ENCODE measurements at places on chromosomes 1 and 21.

- DNase-seq: no peak
These were observed 5.7 kb downstream of the UBASH3A start for GRCh38 chr21:42409366-42409765.

DNA sequence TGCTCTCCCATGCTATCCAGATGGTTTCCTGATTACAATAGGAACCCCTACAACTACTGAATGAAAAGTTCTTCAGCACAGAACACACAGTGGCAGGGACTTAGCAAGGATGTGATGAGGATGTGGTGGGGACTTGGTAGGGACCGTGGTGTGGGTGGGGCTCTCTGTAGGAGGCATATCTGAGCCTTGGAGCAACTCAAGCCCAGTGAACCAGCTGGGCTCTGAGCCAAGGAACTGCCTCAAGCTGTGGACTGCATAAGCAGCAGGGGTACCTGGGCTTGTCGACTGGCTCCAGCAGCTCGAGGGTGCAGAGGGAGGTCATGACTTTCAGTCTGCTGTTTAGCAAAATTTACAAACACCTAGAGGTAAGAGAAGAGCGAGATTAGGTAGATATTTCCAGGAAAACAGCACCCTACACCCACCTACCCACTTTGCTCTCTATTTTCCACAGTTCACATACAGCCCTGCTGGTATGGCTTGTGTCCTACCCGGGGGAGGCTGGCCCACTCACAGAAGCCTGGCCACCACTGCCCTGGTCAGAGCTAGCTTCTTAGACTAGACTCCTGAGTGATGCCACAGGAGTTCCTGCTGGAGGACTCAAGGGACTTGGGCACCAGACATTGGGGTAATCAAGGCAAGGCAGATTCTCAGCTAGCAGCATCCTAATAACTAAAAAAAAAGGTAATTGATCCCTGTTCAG, 86.8 kb upstream of the GCLM start:
- no peak for DNase-seq

DNA sequence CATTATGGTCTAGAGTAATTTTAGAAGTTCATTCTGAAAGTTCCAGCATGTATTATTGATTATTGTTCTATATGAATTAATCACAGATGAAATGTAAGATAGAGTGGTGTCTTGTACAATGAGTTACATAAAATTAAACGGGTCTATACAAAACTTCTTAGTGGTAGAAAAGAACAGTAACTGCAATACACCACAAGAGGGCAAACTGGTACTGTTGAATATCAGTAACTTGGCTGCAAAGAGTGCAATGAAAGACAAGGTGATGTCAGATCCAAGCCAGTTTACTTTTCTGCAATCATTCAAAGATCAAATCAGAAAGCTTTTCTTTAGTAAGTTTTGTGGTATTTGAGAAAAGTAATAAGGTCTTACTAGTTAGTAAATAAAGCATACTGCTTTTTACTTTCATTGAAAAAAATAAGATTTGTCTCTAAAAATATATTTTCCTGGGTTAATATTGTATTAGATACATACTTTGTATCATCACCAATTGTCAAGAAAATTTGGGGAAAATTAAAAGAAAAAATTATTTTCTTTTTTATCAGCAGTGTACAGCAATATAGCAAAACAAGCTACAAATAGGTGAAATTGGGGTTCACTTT, 66.4 kb upstream of the BTG3 start:
- DNase-seq: peak; percentile 48

DNA sequence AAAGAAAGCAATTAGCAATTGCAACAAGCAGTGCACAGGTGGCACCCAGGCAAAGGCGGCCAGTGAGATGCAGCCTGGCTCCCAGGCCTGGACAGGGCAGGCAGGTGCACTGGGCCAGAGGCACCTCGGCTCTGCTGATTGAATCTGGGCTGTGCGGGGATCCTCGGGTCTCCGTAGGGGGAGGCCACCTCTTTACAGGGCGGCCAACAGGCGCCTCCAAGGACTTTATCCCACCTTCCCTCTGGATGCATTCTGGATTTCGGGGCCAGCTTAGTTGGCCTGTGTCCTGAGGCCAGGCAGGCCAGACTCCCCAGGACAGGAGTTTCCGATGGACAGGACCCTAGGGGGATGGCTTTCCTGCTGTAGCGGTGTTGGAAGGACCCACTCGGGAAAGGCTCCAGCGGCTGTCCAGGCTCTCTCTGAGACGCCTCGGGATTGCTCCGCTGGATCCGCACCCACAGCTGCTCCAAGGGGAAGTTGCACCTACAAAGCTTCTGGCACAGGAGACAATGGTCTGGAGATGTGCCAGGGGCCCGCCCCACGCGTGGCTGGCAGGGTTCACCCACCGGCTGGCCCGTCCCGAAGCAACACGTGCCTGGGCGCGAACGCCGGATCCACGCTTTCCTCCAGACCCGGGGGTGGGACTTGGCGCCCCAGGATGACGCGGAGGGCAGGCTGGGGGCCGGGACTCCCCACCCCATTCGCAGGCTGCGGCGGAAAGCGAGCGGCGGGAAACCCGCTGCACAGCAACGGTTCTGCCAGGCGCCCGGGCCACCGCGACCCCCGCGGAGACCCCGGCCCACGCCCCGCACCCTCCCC, 810 bp downstream of the SLC19A1 start:
- DNase-seq: peak; percentile 32

GRCh38 chr1:2300004-2300771, 72.1 kb downstream of the SKI start:
- DNase-seq: no peak

GRCh38 chr1:12501661-12502060, 116.3 kb downstream of the DHRS3 start:
- no peak for DNase-seq

GRCh38 chr1:18336801-18337200, 143.9 kb upstream of the KLHDC7A start:
- DNase-seq: no peak

DNA sequence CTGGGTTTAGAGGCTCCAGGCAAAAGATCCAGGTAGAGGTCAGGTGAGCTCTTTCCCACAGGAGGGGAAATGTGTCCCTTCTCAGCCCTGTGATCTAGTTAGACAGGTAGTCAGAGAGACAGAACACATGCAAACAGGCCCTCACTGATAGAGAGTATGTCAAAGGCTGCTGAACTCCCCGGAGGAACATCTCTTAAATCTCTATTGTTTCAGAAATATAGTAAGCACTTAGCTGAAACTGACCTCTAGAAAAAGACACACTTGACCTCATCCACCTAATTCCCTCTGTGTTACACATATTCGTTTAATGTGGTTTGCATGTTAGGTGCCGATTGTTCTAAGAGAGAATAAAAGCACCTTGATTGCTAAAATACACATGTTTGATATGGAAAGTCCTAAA, 23.3 kb downstream of the SUSD4 start:
- DNase-seq: no peak

DNA sequence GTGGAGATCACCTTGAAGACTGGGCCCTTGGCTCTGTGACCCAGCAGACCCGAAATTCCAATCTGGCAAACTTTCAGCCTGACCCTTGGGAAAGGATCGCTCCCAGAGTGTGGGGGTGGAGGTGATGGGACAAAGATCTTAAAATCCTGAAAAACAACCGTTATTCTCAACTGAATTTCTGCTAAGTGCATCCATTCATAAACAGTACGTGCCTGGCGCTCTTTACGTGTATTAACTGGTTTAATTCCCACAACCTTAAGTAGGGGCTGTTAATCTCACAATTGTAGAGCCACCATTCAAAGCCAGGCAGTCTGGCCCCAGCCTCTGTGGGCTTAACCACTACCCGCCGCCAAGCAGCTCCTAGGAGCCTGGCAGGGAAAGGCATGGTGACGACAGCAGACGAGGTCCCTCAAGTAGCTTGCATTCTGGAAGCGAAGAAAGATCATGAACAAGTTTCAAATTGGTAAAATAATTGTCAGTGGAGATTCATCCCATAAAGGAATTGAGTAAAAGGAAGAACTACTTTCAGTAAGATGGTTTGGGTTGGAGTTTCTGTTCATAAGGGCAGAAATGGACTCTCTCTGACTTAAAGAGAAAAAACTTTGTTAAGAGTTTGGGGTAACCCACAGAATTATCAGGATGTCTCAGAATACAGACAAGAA, 11.4 kb upstream of the RGS16 start:
- no peak for DNase-seq
